ENCODE measurements at places on chromosomes 5 and 9.

GRCh38 chr5:180291234-180291940 is 496 bp downstream of the MAPK9 start:
- DNase-seq, result no peak

- DNase-seq, result no peak
These were observed 83.3 kb upstream of the CXCL14 start for GRCh38 chr5:135662061-135662481.

GRCh38 chr5:147101659-147102369 is 133.0 kb upstream of the STK32A start:
- DNase-seq, result no peak

DNA sequence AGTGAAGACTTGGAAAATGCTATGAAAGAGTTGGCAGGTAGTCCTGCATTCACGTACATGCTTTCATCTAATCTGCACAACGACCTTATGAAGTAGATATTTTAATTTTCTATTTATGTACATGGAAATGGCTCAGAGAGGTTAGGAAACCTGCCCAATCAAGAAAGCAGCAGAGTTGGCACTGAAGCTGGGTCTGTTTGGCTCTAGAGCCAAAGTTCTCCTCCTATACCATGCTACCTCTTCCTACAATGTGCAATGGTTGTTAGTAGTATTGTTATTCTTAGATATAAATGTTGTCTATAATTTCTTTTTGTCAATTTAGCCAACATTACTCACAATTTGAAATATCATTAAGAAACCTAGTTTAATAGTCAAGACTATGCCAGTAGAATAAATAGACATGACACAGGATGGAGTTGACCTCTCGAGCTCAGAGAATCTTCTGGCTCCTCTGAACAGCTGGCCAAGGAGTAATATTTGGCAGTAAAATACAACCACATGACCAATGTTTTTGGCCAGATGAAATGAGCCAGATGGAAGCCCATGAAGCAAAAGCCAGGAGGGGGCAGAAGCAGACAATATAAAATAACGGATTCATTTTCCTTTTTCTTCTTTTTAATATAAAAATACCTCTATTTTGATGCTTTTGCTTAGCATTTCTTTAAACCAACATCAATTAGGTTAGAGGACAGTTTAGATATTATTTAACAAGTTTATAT is 542.3 kb downstream of the PDE4D start:
- no peak for DNase-seq

DNA sequence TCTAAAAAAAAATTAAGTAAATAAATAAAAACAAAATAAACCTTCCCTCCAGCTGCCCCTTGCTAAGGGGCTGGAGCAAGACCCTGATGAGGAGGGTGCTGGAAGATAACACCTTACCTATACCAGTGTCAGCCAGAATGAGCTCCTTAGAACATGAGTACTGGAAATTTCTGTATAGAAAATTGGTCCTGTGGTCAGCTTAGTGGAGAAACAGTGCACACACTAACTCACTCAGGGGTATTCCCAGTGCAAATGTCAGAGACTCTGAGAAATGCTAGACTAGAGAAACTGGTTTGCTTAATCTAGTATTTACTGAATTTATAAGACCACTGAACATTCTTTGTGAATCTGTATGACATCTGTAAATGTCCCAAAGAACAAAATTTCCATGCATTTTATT is 62.1 kb upstream of the CTXN3 start:
- DNase-seq, result no peak

GRCh38 chr5:35404701-35405100 is 174.4 kb upstream of the PRLR start:
- no peak for DNase-seq

DNA sequence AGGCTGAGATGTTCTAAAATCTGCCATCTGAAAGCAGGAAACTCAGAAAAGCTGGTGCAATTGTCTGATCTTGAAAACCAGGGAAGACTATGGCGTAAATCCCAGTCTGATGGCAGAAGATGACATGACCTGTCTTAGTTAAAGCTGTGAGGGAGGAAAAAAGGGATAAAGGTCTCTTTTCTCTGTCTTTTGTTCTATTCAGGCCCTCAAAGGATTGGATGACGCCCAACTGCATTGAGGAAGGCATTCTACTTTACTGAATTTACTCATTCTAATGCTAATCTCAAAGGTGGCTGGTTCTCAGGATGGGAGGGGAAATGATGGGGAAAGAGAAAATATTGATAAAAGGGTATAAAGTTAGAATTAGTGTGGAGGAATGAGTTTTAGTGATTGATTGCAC is 312.8 kb upstream of the CTNND2 start:
- DNase-seq, result no peak

- DNase-seq, result no peak
These were observed 403.5 kb upstream of the IRX4 start for GRCh38 chr5:2286250-2286649.

- DNase-seq, result no peak
These were observed 20.2 kb downstream of the SLC22A5 start for GRCh38 chr5:132389585-132390286.

GRCh38 chr9:86521977-86522376 is 167.8 kb upstream of the TUT7 start:
- DNase-seq, result no peak

- no peak for DNase-seq
These were observed 185.6 kb downstream of the TRPM3 start for GRCh38 chr9:70935856-70936255.

DNA sequence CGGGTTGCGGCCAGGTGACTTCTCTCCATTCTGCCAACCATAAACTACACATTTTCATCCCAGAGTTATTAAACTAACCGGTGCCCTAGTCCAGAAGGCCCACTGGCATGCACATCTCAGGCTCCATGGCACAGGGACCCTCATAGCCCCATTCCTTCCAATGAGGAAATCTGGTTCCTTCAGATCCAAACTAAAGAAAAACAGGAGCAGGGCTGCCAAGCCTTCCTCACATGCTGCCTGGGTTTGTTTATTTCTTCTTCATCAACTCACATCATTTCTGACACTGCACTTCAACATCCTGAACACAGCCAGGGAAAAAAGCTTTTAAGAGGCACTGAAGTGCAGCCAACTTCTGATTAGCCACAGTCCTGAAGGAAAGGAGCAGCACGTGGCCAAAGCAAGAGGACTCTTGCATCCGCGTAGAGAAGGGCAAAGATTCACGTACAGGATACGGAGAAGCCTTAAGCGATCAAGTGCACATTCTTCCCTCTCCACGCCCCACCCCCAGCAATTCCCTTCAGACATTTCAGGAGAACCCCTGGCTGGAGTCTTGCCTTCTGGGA is 22.5 kb downstream of the LHFPL2 start:
- DNase-seq, result no peak

DNA sequence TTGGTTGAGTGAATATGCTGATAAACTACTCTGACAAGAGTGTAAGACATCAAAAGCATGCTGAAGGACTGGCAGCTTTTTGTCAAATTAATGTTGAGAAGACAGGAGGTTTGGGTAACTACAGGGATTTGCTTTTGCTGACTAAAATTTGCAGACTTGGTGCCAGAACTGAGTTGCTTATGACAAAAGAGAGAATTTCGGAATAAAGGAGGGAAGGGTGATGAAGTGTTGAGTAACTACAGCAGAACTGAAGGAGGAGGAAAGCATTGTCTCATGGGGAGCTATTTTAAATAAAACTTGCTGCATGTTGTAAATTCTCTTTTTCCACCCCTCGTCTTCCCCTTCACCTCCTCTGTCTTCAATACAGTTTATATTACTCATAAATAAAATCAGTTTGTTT is 296.1 kb downstream of the YTHDC2 start:
- DNase-seq, result no peak

- no peak for DNase-seq
These were observed 36.6 kb upstream of the RAPGEF1 start for GRCh38 chr9:131776473-131776872.

- DNase-seq, result no peak
These were observed 33.6 kb upstream of the TRIM32 start for GRCh38 chr9:116653348-116654058.

DNA sequence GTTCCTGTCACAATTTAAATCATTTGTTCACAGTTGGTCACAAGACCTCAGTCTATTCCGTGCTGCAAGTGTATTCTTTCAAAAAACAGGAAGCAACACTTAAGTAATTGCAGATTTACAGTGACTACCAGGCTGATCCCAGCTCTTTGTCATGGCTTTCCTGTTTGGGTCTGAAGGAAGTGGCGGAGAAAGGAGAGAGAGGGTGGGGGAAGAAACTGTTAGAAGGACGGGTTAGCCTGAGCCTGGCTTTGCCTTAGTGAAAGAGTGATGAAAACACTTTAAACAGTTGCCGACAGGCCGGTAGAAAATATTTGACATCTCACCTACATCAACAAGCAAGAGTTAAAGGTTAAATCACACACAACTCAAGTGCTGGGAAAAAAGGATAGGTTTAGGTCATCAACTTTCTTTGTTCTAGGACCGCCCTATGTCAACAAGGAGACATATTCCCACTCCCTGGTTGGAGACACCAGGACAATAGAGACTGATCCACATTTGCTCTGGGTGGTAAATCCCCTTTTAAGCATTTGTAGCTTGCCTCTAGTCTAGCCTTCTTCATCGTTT is 102.2 kb upstream of the DAB2 start:
- no peak for DNase-seq

- DNase-seq, result no peak
These were observed 122.9 kb downstream of the MACROH2A1 start for GRCh38 chr5:135276151-135276550.

DNA sequence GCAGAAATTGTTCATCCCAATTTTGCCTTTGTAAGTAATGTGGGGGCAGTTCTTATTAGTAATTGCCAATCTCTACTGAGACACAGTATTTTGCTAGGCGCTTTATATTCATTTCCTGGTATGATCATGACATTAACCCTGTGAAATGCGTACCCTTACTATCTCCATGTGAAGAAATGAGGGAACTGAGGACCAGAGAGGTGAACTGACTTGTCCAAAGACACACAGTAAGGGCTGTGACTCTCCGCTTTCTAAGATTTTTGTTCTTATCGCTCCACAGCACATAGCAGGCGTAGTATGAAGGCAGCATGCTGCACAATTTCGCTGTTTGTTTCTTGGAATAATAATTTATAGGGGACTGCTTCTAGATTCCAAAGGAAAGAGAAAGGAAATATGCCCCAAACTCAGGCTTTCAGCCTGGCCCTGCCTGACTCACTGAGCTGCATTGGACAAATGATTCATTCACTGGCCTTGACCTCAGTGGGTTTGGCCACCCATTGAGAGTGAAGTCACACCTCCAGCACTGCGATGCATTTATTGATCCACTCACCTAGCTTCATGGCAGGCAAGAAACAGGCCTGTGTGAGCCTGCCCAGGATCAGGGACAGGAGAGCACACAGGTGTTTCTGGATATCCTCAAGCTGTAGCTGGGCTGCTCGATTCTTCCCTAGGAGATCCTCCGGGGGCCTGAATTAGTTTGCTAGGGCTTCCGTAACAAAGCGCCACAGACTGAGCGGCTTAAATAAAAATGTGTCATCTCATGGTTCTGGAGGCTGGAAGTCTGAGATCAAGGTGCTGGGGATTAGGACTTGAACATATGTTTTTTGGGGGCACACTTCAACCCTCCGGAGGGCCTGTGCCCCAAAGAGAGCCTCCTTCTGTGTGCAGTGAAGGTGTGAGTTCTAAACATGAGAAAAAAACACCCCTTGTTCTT is 7.2 kb upstream of the DUSP1 start:
- no peak for DNase-seq

DNA sequence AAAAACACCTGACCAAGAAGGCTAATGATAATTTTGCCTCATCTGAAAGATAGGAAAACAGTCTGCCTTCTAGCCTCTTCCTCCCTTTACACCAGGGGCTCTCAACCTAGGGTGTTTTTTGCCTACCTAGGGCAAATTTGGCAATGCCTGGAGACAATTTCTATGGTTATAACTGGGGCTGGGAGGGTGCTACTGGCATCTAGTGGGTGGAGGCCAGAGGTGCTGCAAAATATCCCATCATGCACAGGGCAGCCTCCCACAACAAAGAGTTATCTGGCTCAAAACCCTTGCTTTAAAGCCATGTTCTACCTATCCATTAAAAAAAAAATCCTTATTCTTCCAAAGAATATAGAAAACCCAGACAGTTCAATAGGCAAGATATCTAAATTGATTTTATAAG is 45.0 kb upstream of the NR3C1 start:
- no peak for DNase-seq

DNA sequence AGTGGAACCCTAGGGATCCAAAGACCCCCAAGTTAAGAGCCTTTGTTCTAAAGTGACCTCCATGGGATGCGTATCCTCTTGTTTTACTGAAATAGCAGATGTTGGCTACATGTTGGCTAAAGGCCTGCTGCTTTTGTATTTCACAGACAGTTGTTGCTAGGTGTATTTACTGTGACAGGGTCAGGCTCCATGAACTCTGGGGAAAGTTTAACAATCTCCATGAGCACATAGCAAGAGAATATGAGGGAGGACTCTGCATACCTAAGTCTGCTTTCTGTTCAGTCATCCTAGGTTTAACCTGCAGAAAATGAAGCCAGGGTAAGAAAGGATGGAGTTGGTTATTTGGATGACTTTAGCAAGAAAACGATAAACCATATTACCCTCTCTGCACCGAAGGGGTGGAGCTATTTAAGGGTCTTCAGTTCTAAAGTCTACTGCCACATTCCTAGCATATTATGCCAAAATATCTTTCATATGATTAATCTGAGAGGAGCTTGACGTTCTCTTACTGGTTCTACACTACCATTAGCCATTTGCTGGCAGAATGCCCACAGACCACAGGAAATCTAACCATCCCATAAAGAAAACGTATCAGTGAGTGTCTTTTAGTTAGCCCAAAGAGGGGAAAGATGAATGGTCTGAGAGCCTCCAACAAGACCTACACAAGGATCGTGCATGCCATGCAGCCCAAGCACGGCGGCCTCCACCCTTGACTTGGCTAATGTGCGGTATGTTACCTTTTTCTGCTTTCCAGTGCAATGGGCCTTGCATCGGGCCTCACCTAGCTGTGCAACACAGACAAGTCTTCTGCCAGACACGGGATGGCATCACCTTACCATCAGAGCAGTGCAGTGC is 127.8 kb downstream of the SAXO1 start:
- DNase-seq, result no peak

DNA sequence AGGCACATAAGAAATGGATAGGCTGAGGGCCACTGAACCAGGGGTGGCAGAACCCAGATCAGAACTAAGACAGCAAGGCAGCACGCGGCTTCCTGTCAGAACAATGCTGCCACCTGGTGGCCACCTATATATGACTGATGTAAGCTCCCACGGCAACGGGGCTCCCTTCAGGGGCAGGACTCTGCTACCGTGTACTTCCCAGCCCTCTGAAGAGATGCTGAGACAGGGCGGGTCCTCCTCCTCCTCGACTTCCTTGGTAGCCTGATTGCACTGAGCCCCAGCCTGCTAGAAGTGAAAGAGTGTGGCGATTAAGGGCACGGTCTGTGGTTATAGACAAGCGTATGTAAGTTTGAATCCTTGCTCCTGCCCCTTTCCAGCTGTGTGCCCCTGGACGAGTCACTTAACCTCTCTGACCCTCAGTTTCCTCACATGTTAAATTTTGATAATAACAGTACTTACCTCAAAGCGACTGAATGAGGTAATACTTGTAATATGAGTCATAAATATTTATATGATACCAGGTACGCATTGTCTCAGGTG is 13.3 kb downstream of the RPS14 start:
- DNase-seq, result peak; percentile 81

- no peak for DNase-seq
These were observed 277.9 kb downstream of the GAS1 start for GRCh38 chr9:86669422-86669821.

Measured in effector CD8-positive, alpha-beta T cell (primary cell).